ENCODE measurements at places on chromosomes 5 and 9. TPM values are rescaled to one million over a fixed set of nuclear protein-coding genes. Genes with fewer than 3 reads are reported as not detected.

GRCh38 chr5:5140479-5141338 lies 579 bp downstream of the ADAMTS16 start:
- H3K36me3 ChIP-seq: no peaks in the 10 kb centered on the region
- H3K27ac ChIP-seq: no peak overlapping the region
- H3K27me3 ChIP-seq: peaks cover 17% of the 10 kb centered on the region
- peaks cover 6% of the 10 kb centered on the region for H3K4me1 ChIP-seq
- no peak overlapping the region for H3K4me3 ChIP-seq

Gene ATP10B
- polyA plus RNA-seq: not detected

DNA sequence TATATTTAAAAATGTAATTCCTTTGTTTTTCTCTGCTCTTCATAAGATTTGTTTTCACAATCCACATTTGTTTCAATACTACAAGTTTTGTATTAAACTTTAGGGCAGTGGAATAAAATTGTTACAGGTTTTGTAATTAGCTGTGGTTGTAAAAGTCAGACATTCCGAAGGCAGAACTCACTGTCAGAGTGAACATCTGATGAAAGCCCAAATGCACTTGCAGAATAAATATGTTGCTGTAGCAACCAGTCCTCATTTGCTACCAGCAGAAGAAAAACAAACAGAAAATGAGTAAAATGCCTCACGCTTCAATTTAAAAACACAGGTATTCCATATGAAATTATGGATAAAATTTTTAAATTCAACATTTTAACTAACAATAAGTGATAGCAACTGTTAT lies 740.1 kb upstream of the FAM174A start:
- H3K27me3 ChIP-seq: no peaks in the 10 kb centered on the region
- no peaks in the 10 kb centered on the region for H3K36me3 ChIP-seq

Gene PCDHGA7
- not detected for polyA plus RNA-seq

Gene PCDHA12
- polyA plus RNA-seq: not detected

GRCh38 chr5:174083056-174083827 lies 37.7 kb downstream of the NSG2 start:
- H3K36me3 ChIP-seq: no peaks in the 10 kb centered on the region
- H3K4me1 ChIP-seq: no peaks in the 10 kb centered on the region
- H3K4me3 ChIP-seq: no peak overlapping the region
- no peak overlapping the region for H3K27ac ChIP-seq
- H3K27me3 ChIP-seq: peaks cover 17% of the 10 kb centered on the region

- H3K27me3 ChIP-seq: peaks cover 8% of the 10 kb centered on the region
- DNase-seq: no peak
- no peaks in the 10 kb centered on the region for H3K4me1 ChIP-seq
- no peaks in the 10 kb centered on the region for H3K36me3 ChIP-seq
- no peak overlapping the region for H3K27ac ChIP-seq
- H3K4me3 ChIP-seq: no peak overlapping the region
These were observed 40.5 kb upstream of the LRRC14B start for GRCh38 chr5:150746-151145.

Gene PSAT1
- 12.1 TPM for polyA plus RNA-seq

Gene MSH3
- polyA plus RNA-seq: 13.0 TPM

DNA sequence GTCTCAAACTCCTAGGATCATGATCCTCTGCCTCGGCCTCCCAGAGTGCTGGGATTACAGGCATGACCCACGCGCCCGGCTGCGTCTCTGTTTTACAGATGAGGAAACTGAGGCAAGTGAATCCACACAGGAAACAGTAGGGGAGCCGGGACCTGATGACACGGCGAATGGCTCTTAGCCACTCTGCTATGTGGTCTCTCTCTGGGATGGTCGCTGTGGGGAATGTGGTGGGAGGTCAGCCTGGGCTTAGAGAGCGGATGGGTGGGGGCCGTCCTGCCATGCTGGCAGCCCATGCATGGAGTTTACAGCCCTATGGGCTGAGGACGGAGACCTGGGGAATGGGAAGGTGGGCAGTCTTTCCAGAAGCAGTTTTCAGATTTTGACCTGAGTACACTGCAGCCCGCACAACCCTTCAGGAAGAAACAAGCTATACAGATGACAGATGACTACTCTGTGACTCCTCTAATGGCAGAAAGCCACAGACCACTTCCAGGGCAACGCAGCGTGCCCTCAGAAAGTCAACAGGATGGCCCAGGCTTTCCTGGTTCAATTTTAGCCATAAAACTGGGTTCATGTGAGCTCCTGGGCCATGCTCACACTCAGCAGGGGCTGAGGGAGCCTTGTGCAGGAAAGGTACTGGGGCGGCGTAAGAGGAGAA lies 136.1 kb upstream of the RAPGEF1 start:
- peaks cover 16% of the 10 kb centered on the region for H3K4me1 ChIP-seq
- no peak overlapping the region for H3K27ac ChIP-seq
- no peak overlapping the region for H3K4me3 ChIP-seq
- no peaks in the 10 kb centered on the region for H3K27me3 ChIP-seq
- no peak for DNase-seq

Gene HDAC3
- polyA plus RNA-seq: 85.7 TPM

Gene HRH2
- 2.6 TPM for polyA plus RNA-seq

GRCh38 chr5:82642313-82642712 lies 364.2 kb upstream of the RPS23 start:
- no peak overlapping the region for H3K4me3 ChIP-seq
- no peaks in the 10 kb centered on the region for H3K27me3 ChIP-seq
- no peaks in the 10 kb centered on the region for H3K4me1 ChIP-seq
- H3K36me3 ChIP-seq: no peaks in the 10 kb centered on the region
- H3K27ac ChIP-seq: no peak overlapping the region

Gene C7
- not detected for polyA plus RNA-seq

Gene IFNA2
- not detected for polyA plus RNA-seq

DNA sequence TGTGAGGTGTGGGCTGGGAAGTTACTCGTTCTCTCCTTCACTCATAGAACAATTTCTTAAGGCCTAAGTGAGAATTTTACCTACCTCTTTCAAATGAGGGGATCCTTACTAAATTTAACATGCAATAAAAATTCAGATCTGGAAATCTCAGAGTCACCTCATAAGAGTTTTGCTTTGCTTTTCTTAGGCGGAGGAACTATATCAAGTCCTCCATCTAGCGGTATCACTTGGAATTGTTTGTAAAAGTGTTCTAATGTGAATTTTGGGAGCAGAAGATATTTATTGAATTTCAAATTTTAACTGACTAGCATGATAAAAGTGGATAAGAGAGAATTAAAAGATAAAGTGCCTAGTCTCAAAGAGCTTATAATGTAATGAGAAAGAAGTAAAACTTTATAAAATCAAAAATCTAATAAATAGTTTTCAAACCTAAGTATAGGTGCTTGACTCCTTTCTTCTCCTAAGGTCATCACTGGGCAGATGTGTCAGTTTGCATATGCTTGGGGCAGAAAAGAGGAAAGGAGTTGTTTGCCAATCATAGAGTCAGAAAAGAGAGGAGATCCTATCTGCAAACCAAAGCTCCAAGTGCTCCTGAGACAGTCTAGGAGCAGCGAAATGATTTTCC lies 145.7 kb upstream of the DAB2 start:
- no peaks in the 10 kb centered on the region for H3K4me1 ChIP-seq
- no peaks in the 10 kb centered on the region for H3K27me3 ChIP-seq
- H3K36me3 ChIP-seq: no peaks in the 10 kb centered on the region
- no peak overlapping the region for H3K4me3 ChIP-seq
- no peak overlapping the region for H3K27ac ChIP-seq
- DNase-seq: peak; percentile 29

GRCh38 chr9:124263800-124264426 lies 6.2 kb downstream of the NEK6 start:
- H3K4me1 ChIP-seq: peaks cover 5% of the 10 kb centered on the region
- H3K27me3 ChIP-seq: peaks cover 56% of the 10 kb centered on the region
- DNase-seq: no peak
- no peak overlapping the region for H3K4me3 ChIP-seq

- no peaks in the 10 kb centered on the region for H3K27me3 ChIP-seq
- DNase-seq: no peak
- H3K27ac ChIP-seq: peak overlapping the region; percentile 15
- H3K4me1 ChIP-seq: peaks cover 63% of the 10 kb centered on the region
- H3K36me3 ChIP-seq: no peaks in the 10 kb centered on the region
These were observed 1.1 kb downstream of the HRCT1 start for GRCh38 chr9:35906923-35907699.

GRCh38 chr5:142478113-142478512 lies 153.3 kb upstream of the SPRY4 start:
- H3K27me3 ChIP-seq: peaks cover 18% of the 10 kb centered on the region
- H3K4me1 ChIP-seq: no peaks in the 10 kb centered on the region
- no peaks in the 10 kb centered on the region for H3K36me3 ChIP-seq
- no peak overlapping the region for H3K27ac ChIP-seq
- no peak for DNase-seq

Gene BNIP1
- polyA plus RNA-seq: 15.5 TPM

DNA sequence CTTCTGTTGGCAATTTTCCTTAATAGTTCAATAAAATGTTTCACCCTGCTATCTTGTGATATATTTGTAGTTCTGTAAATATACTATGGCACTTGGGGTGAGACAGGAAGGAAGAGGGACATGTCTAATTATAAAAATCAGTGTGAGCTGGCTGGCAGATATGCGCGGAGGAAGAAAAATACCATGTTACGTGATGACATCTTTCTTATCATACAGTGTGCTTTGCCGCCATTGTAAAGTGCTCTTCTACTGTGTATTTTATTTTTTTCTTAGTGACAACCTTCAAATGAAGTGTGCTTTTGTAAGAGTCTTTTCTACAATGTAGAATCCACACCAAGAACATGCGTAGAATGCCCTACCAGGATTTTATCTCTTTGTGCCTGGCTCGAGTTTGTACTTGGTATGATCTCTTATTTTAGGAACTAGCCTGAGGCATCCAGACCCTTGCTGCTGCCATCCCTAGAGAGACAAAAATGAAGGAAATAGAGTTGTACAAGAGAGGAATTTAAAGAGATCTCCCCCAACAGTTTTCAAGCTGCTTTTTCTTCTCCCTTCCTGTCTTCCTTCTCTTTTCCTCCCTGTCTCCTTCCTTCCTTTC lies 46.7 kb upstream of the RIOK2 start:
- H3K27me3 ChIP-seq: no peaks in the 10 kb centered on the region
- no peak overlapping the region for H3K27ac ChIP-seq
- peaks cover under 1% of the 10 kb centered on the region for H3K36me3 ChIP-seq
- H3K4me3 ChIP-seq: no peak overlapping the region
- no peaks in the 10 kb centered on the region for H3K4me1 ChIP-seq

DNA sequence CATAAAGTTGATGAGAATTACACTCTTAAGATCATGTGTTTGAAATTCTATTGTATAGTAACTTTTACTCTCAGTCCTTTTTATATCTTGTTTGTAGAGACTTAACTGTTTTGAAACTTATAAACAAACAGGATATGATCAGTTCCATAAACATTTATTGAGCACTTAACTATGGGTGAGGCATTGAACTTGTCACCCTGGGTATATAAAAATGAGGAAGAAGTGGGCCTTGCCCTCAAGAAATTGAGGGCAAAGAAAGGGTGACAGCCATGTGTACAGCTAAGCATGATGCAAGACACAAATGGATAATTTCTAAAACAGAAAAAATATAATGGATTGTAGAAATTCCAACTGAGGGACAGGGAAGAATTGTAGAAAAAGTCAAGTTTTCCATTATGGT lies 15.7 kb downstream of the UNC13B start:
- peaks cover 6% of the 10 kb centered on the region for H3K27me3 ChIP-seq
- peaks cover 4% of the 10 kb centered on the region for H3K36me3 ChIP-seq
- H3K4me1 ChIP-seq: no peaks in the 10 kb centered on the region

Gene ZER1
- 46.9 TPM for polyA plus RNA-seq

DNA sequence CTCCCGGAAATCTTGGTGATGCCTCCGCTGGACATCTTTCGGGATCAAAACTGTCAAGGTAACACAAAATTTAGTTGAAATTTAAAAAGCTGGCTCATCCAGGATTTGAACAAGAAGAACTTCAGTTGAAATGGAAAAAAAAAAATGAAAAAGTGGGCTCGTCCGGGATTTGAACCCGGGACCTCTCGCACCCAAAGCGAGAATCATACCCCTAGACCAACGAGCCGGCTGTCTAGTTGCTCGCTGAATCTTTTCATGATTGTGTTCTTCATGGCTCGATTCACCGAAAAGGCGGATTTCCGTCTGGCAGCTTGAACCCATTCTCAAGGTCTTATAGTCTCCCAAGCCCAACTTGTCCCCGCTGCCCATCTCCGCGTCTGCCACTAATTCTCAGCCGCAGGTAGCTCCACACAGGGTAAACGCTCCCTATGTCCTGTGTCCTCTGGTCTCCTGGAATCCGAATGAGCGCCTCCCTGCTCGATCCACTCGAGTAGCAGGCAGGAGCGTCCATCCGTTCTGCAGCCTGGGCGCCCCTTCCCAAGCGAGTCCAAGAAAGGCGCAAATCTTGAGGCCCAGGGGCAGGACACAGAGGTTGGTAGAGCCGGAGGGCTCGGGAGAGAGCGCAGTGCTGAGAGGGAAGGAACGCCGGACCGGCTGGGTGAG lies 16.2 kb downstream of the TRIM7 start:
- H3K27me3 ChIP-seq: no peaks in the 10 kb centered on the region
- no peaks in the 10 kb centered on the region for H3K36me3 ChIP-seq
- H3K4me1 ChIP-seq: peaks cover 47% of the 10 kb centered on the region

Gene SCGB3A2
- not detected for polyA plus RNA-seq

GRCh38 chr9:113151696-113152630 lies 1.2 kb downstream of the SLC31A2 start:
- peak overlapping the region; percentile 73 for H3K4me3 ChIP-seq
- H3K4me1 ChIP-seq: peaks cover 11% of the 10 kb centered on the region
- H3K27ac ChIP-seq: peak overlapping the region; percentile 81
- no peak for DNase-seq
- H3K36me3 ChIP-seq: no peaks in the 10 kb centered on the region
- H3K27me3 ChIP-seq: no peaks in the 10 kb centered on the region

DNA sequence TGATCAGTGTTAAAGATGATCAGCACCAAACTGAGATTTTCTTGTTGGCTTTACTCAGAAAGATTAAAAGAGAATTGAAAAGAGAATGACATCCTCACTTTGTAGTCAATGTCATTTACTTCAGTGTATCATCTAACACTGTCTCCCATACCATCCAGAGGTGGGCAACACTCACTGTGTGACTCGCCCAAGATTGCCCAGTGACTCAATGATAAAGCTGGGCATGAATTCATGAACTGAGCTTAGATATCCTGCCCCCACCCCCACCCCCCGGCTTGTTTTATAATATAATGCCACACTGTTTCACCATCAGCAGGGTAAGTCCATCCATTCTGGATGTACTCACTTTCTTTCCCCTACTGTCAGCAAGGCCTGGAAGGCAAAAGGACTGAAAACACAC lies 242.2 kb downstream of the FAM114A2 start:
- H3K36me3 ChIP-seq: no peaks in the 10 kb centered on the region
- no peaks in the 10 kb centered on the region for H3K27me3 ChIP-seq
- H3K27ac ChIP-seq: no peak overlapping the region
- no peak for DNase-seq
- no peaks in the 10 kb centered on the region for H3K4me1 ChIP-seq
- H3K4me3 ChIP-seq: no peak overlapping the region

GRCh38 chr9:124788542-124789217 lies 11.7 kb downstream of the OLFML2A start:
- DNase-seq: no peak
- H3K36me3 ChIP-seq: no peaks in the 10 kb centered on the region
- H3K4me1 ChIP-seq: no peaks in the 10 kb centered on the region
- no peak overlapping the region for H3K27ac ChIP-seq
- peaks cover 21% of the 10 kb centered on the region for H3K27me3 ChIP-seq

GRCh38 chr9:86342269-86342668 lies 11.9 kb downstream of the TUT7 start:
- no peak for DNase-seq
- H3K4me3 ChIP-seq: no peak overlapping the region
- H3K27ac ChIP-seq: no peak overlapping the region
- peaks cover 19% of the 10 kb centered on the region for H3K36me3 ChIP-seq

GRCh38 chr5:162288647-162289296 lies 221.2 kb downstream of the GABRG2 start:
- no peaks in the 10 kb centered on the region for H3K27me3 ChIP-seq
- no peaks in the 10 kb centered on the region for H3K4me1 ChIP-seq
- H3K36me3 ChIP-seq: no peaks in the 10 kb centered on the region
- no peak overlapping the region for H3K4me3 ChIP-seq
- no peak for DNase-seq
- no peak overlapping the region for H3K27ac ChIP-seq
